Mesothelial cell of epicardium (in vitro differentiated cells): ENCODE measurements at places on chromosomes 11 and 22. TPM values are rescaled to one million over a fixed set of nuclear protein-coding genes. Genes with fewer than 3 reads are reported as not detected.

Gene ARHGAP8
- 161 to 172 TPM (median 166 TPM) in 3 replicates for total RNA-seq

Gene MS4A12
- not detected in 3 replicates for total RNA-seq

Gene TANGO2
- 13.4 to 17.5 TPM (median 15.6 TPM) in 3 replicates for total RNA-seq

Gene MMP13
- total RNA-seq, result not detected in 3 replicates

Gene NFAM1
- 0.27 to 0.34 TPM (median 0.32 TPM) in 3 replicates for total RNA-seq

Gene ZNF214
- 6.2 to 7.4 TPM (median 6.5 TPM) in 3 replicates for total RNA-seq

Gene XRRA1
- total RNA-seq, result 11.9 to 12.8 TPM (median 12.3 TPM) in 3 replicates

Gene PANX1
- 40.1 to 42.9 TPM (median 41.2 TPM) in 3 replicates for total RNA-seq

Gene OR8G5
- total RNA-seq, result not detected in 3 replicates

GRCh38 chr11:101091781-101092180 lies 37.8 kb downstream of the PGR start:
- no peak overlapping the region for H3K27ac ChIP-seq
- H3K36me3 ChIP-seq, result no peaks in the 10 kb centered on the region
- no peak overlapping the region for H3K4me3 ChIP-seq
- no peaks in the 10 kb centered on the region for H3K27me3 ChIP-seq
- H3K4me1 ChIP-seq, result peaks cover 16% of the 10 kb centered on the region

DNA sequence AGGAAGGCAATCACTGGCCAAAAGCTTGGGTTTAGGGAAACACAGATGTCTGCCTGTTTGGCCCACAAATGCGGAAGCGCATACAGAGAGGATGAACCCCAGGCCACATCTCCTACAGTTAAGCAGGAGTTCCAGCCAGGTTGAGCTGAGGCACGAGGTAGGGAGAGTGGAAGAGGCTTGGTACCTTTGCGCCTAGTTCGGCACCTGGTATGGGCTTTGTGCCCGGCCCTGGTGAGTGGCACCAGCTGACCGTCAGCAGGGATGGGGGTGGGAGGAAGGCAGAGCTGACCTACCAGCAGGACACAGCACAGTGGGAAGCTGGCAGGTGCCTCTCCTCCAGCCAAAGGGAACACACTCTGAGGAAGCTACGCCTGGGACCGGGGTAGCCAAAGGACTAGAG lies 57.6 kb downstream of the KCNC1 start:
- H3K27me3 ChIP-seq, result no peaks in the 10 kb centered on the region
- DNase-seq, result no peak
- no peaks in the 10 kb centered on the region for H3K4me1 ChIP-seq
- H3K4me3 ChIP-seq, result no peak overlapping the region

- H3K36me3 ChIP-seq, result no peaks in the 10 kb centered on the region
- no peak for DNase-seq
- H3K4me1 ChIP-seq, result peaks cover 26% of the 10 kb centered on the region
Observed at GRCh38 chr11:76293189-76293631, 86.9 kb upstream of the WNT11 start.

DNA sequence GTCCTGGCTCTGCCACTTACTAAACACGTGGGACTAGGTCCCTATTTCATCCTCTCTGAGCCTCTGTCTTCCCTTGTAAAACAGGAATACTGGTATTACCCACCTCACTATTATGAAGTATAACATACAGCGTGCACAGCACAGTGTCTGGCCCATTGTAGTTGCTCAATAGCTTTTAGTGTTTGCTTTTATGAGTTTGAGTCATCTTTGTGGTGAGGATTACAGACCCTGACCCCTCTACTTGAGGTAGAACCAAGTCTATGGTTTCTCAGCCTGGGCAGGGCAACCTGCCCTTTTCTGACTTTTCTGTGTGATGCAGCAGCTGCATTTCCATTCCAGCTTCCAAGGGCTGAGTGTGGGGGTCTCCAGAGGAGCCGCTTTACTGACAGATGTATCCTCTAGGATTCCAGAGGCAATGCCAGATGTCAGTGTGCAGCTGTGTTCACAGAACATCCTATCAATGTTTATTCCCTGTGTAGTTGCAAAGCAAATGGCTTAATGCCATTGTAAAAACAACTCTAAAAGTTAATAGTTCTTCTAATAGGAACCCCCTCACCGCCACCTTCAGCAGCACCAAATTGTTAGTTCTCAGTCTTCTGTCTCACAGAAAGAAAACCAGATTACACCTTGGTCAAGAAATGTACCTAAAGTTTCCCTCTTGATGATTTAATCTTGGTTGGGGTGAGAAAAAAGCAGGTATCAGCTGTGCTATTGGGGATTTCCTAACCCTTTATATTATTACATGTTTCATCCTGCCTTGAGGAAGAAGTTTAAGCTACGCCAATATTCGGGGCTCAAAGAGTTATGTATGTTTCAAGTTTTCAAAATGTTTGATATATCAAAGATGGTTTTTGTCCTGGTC lies 16.8 kb downstream of the PRR5L start:
- no peak for DNase-seq
- no peak overlapping the region for H3K4me3 ChIP-seq
- H3K27ac ChIP-seq, result no peak overlapping the region
- no peaks in the 10 kb centered on the region for H3K27me3 ChIP-seq
- H3K4me1 ChIP-seq, result peaks cover 30% of the 10 kb centered on the region
- H3K36me3 ChIP-seq, result no peaks in the 10 kb centered on the region

- peaks cover 12% of the 10 kb centered on the region for H3K36me3 ChIP-seq
- peaks cover 37% of the 10 kb centered on the region for H3K4me1 ChIP-seq
- DNase-seq, result no peak
Observed at GRCh38 chr11:78020246-78020645, 2.8 kb downstream of the KCTD14 start.

- H3K4me1 ChIP-seq, result peaks cover 20% of the 10 kb centered on the region
- no peak for DNase-seq
- no peaks in the 10 kb centered on the region for H3K27me3 ChIP-seq
- H3K27ac ChIP-seq, result no peak overlapping the region
- peaks cover 2% of the 10 kb centered on the region for H3K36me3 ChIP-seq
Observed at GRCh38 chr11:44743326-44743725, 16.6 kb downstream of the TSPAN18 start.

DNA sequence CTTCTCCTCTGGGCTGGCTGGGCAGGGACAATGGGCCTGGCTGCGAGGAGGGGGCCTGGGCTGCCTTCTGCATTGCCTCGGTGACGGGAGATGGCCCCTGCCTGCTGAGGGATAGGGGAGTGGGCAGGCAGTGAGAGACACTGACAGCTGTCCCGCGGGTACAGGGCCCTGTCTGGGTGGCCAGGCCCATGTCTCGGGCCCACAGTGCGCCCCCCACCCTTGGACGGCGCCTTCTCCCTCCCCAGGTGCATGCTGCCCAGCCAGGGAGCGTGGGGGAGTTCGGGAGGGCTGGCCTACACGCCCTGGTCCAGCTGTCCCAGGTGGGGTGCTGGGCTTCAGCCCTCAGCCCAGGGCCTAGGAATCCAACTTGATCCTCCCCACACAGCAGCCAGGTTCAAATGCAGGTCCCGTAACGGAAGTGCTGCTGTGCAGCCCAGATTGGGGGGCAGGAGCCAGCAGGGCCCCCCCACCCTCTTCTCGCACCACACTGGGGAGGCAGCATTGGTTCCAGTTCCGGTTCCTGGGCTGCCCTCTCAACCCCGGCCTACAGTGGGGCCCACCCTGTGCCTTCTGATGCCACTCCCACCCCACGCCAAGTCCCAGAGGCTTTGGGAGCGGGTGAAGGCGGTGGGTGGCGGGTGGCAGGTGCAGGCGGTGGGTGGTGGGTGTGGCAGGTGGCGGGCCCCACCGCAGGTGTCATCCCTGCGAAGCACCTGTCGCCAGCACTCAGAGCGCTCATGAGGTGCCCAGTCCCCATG lies 7.3 kb upstream of the TSSC4 start:
- peaks cover 4% of the 10 kb centered on the region for H3K36me3 ChIP-seq
- H3K27ac ChIP-seq, result no peak overlapping the region
- no peak for DNase-seq
- H3K4me3 ChIP-seq, result no peak overlapping the region
- H3K4me1 ChIP-seq, result peaks cover 11% of the 10 kb centered on the region

DNA sequence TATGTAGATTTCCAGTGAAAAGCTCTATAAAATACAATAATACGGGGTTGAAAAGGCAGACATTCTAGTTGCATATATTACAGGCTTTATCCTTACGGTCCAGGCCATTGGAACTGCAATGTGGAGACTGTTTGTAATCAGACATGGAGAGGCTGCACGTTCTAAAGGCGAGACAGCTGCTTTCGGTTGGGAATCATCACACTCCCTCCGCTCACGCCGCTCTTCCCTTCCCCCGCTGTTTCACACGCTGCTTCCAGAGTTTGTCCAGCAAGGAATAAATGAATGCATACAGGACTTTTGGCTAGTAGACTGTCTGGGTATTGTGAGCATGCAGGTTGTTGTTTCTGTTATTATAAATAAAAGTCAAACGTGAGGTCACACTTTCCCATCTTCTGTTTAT lies 13.5 kb upstream of the EFCAB6 start:
- H3K27me3 ChIP-seq, result peaks cover 5% of the 10 kb centered on the region
- H3K27ac ChIP-seq, result no peak overlapping the region
- peak; percentile 1 for DNase-seq
- H3K4me3 ChIP-seq, result no peak overlapping the region
- H3K4me1 ChIP-seq, result peaks cover 30% of the 10 kb centered on the region

- DNase-seq, result no peak
- no peaks in the 10 kb centered on the region for H3K36me3 ChIP-seq
- H3K27me3 ChIP-seq, result peaks cover 12% of the 10 kb centered on the region
- no peak overlapping the region for H3K4me3 ChIP-seq
- H3K4me1 ChIP-seq, result peaks cover 14% of the 10 kb centered on the region
- H3K27ac ChIP-seq, result no peak overlapping the region
Observed at GRCh38 chr11:69215784-69216415, 60.2 kb downstream of the SMIM38 start.

- H3K36me3 ChIP-seq, result no peaks in the 10 kb centered on the region
- peak overlapping the region; percentile 98 for H3K27ac ChIP-seq
- no peak for DNase-seq
- peak overlapping the region; percentile 86 for H3K4me3 ChIP-seq
Observed at GRCh38 chr22:20080776-20081654, 974 bp downstream of the DGCR8 start.

DNA sequence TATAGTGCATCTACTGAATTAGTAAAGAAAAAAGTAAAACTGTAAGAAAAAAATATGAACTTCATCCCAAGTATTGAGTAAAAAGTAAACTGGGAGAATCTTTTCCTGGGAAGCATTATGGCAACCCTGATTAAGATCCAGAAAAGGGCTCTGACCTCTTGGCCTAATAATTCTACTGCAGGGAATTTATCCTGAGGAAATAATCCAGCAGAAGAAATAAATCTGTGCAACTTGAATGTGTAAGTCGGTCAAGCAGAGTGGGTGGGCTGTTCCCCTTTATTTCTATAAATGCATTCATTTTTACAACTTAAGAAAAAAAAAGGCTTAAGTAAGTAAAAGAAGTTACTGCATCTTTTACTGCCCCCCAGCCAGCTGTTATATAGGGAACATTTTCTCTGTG lies 111.2 kb upstream of the PARVA start:
- H3K27ac ChIP-seq, result no peak overlapping the region
- H3K36me3 ChIP-seq, result no peaks in the 10 kb centered on the region
- H3K27me3 ChIP-seq, result peaks cover 2% of the 10 kb centered on the region
- H3K4me1 ChIP-seq, result peaks cover 14% of the 10 kb centered on the region
- no peak for DNase-seq

DNA sequence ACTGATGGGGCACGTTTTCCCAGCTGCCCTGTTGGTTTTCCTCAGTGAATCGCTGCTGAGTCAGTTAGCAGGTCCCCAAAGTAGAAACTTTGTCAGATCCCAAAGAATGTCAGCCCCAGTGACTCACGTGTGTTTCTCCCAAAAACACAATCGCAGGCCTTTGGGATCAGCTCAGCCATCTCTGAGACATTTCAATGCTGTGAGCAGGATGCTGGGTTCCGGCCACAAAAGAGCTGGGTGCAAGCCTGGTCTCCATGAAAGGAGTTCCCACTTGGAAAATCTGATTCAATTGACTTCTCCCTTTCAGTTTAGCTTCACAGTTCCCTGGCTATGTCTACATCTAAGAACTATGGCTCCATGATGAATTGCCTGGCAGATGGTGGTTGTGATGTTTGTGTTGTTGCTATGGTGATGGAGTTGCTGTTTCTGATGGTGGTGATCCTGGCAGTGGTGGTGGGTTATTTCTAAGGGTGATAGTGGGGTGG lies 28.0 kb downstream of the MYEOV start:
- H3K36me3 ChIP-seq, result no peaks in the 10 kb centered on the region
- H3K4me1 ChIP-seq, result no peaks in the 10 kb centered on the region
- no peak overlapping the region for H3K27ac ChIP-seq
- no peak for DNase-seq

- no peak overlapping the region for H3K27ac ChIP-seq
- no peak overlapping the region for H3K4me3 ChIP-seq
- peaks cover 15% of the 10 kb centered on the region for H3K27me3 ChIP-seq
- peaks cover 34% of the 10 kb centered on the region for H3K4me1 ChIP-seq
Observed at GRCh38 chr22:42436404-42436803, 4.2 kb upstream of the NFAM1 start.

GRCh38 chr11:353179-353873 lies 16.0 kb upstream of the B4GALNT4 start:
- H3K4me3 ChIP-seq, result no peak overlapping the region
- H3K27me3 ChIP-seq, result no peaks in the 10 kb centered on the region
- DNase-seq, result no peak
- H3K27ac ChIP-seq, result peak overlapping the region; percentile 98
- no peaks in the 10 kb centered on the region for H3K36me3 ChIP-seq

GRCh38 chr11:45025716-45026492 lies 75.2 kb upstream of the TP53I11 start:
- H3K4me3 ChIP-seq, result no peak overlapping the region
- no peaks in the 10 kb centered on the region for H3K36me3 ChIP-seq
- no peak overlapping the region for H3K27ac ChIP-seq
- no peak for DNase-seq
- peaks cover 11% of the 10 kb centered on the region for H3K4me1 ChIP-seq

DNA sequence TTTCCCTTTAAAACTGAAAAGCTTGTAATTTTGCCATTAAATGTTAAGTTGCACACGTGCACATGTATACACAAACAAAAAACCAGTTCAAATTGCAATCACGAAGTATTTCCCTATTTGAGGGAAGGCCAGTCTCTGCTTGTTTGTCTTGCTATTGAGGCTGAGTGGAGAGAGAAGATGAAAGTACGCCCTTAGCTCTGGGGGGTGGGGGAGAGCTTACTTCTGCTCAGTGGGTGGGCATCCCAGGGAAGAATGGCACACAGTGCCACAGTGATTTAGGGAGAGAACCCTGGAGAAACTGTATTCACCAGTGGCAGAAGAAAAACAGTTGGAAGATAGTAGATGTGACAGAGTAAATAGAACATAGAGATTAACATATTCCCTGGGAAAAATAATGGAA lies 8.7 kb downstream of the YAP1 start:
- H3K4me1 ChIP-seq, result peaks cover 63% of the 10 kb centered on the region
- H3K27me3 ChIP-seq, result no peaks in the 10 kb centered on the region
- H3K4me3 ChIP-seq, result no peak overlapping the region
- H3K27ac ChIP-seq, result peak overlapping the region; percentile 89
- H3K36me3 ChIP-seq, result peaks cover 20% of the 10 kb centered on the region

- H3K27ac ChIP-seq, result no peak overlapping the region
- no peaks in the 10 kb centered on the region for H3K4me1 ChIP-seq
- H3K36me3 ChIP-seq, result no peaks in the 10 kb centered on the region
Observed at GRCh38 chr11:102886999-102887398, 12.2 kb upstream of the MMP12 start.

- H3K4me3 ChIP-seq, result no peak overlapping the region
- no peaks in the 10 kb centered on the region for H3K36me3 ChIP-seq
- no peaks in the 10 kb centered on the region for H3K27me3 ChIP-seq
- H3K27ac ChIP-seq, result peak overlapping the region; percentile 85
- H3K4me1 ChIP-seq, result peaks cover 65% of the 10 kb centered on the region
Observed at GRCh38 chr22:28896611-28897010, 13.2 kb downstream of the ZNRF3 start.

- DNase-seq, result no peak
- no peak overlapping the region for H3K27ac ChIP-seq
- H3K4me1 ChIP-seq, result peaks cover 20% of the 10 kb centered on the region
- no peaks in the 10 kb centered on the region for H3K27me3 ChIP-seq
- H3K4me3 ChIP-seq, result no peak overlapping the region
Observed at GRCh38 chr11:74638869-74639268, 46.5 kb downstream of the POLD3 start.
